Endothelial cell of umbilical vein (primary cell): ENCODE measurements at places on chromosomes 7 and 10. TPM values are rescaled to one million over a fixed set of nuclear protein-coding genes. Genes with fewer than 3 reads are reported as not detected.
A peak's percentile ranks its signal among the peaks of the same experiment; 100 is the strongest.

DNA sequence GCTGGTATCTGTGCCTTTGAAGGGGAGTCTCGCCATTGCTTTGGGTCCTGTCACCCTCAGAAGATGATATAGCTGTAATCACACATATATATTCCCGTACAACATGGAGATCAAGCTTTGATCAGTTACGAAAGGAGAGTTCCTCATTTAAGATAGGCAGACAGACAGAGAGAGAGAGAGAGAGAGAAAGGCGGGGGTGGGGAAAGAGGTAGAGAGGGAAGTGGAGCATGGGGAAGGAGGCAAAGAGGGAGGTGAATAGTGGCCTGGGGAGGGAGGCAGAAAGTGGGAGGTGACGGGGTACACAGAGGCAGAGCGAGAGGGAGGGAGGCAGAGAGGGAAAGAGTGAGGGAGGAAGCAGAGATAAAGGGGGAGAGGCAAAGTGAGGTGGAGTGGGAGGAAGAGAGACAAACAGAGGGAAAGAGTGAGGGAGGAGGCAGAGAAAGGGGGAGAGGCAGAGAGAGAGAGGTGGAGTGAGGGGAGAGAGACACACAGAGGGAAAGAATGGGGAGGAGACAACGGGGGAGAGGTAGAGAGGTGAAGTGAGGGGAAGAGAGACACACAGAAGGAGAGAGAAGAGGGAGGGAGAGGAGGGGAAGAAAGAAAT, 44.6 kb upstream of the C1QL3 start:
- no peaks in the 10 kb centered on the region for H3K36me3 ChIP-seq
- H3K27me3 ChIP-seq = peaks cover 3% of the 10 kb centered on the region
- no peak for DNase-seq
- no peaks in the 10 kb centered on the region for H3K4me1 ChIP-seq
- H3K4me3 ChIP-seq = no peak overlapping the region

The RAB19 gene
- total RNA-seq = not detected in 2 replicates

The NPFFR1 gene
- not detected in 2 replicates for total RNA-seq

GRCh38 chr7:17912050-17912449, 28.2 kb downstream of the SNX13 start:
- no peak overlapping the region for H3K4me3 ChIP-seq
- no peak for DNase-seq
- no peak overlapping the region for H3K27ac ChIP-seq

The MGMT gene
- 11.1 and 15.0 TPM in 2 replicates for total RNA-seq

The CPA1 gene
- total RNA-seq = not detected in 2 replicates

The UPK3B gene
- total RNA-seq = 0.77 and 0.97 TPM in 2 replicates

GRCh38 chr7:84224505-84224904, 29.9 kb upstream of the SEMA3A start:
- H3K4me3 ChIP-seq = no peak overlapping the region
- no peaks in the 10 kb centered on the region for H3K4me1 ChIP-seq
- no peaks in the 10 kb centered on the region for H3K27me3 ChIP-seq

The HOGA1 gene
- total RNA-seq = 0.46 and 0.91 TPM in 2 replicates

The CHN2 gene
- total RNA-seq = 3.2 and 5.0 TPM in 2 replicates

- DNase-seq = no peak
- peaks cover 24% of the 10 kb centered on the region for H3K36me3 ChIP-seq
- H3K4me1 ChIP-seq = peaks cover 42% of the 10 kb centered on the region
- no peak overlapping the region for H3K27ac ChIP-seq
These were observed 142.3 kb downstream of the NRP1 start for GRCh38 chr10:33192190-33192589.

The CFAP46 gene
- 0.75 and 1.1 TPM in 2 replicates for total RNA-seq

DNA sequence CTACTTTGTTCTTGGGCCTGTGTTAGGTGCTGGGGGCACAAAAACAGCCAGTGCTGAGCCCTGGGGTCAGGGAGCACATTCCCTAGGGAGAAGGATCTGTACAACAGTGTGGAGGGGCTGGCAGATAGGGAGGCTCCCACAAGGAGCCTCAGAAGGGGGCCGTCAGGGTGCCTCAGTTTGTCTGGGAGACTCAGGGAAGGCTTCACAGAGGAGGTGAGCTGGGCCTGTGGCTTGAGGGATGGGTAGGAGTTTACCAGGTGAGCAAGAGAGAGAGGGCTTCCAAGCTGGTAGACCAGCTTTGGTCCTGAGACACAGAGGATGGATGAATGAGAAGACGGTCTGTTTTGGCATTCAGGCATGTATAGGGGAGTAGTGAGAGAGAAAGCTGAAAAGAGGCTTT, 52.1 kb downstream of the CAMK1D start:
- no peaks in the 10 kb centered on the region for H3K36me3 ChIP-seq
- no peaks in the 10 kb centered on the region for H3K4me1 ChIP-seq

DNA sequence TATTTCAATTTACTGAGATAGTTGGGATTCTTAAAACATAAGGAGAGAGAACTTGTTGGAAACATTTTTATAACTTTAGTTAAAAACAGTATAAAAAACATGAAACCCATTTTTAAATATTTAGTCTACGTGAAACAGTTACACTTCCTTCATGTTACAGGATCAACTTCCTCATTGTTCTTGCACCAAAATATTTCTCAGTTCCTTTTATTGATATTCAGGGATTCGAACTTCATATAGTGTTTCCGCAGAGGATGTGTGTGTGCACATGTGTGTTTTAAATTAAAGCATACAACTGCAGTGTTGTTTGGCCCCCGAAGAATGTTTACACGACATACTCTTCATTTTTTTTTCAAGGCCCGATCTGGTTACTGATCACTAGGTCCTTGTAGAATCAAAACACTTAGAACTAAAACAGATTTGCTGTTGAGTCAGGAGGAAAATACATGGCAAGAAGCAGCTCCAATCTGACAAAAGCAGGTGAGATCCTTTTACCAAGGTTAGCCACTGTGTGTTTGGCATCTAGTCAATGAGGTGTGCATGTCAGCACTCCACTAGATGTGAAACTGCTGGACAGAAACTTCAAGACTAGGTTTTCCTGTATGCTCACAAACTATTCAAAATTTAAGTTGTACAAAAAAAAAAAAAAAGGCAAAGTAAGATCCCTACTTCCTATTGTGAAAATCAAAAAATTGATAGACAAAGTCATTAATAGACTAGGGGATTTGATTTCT, 60.4 kb downstream of the INSYN2A start:
- H3K27ac ChIP-seq = no peak overlapping the region
- no peaks in the 10 kb centered on the region for H3K36me3 ChIP-seq
- H3K4me3 ChIP-seq = no peak overlapping the region

DNA sequence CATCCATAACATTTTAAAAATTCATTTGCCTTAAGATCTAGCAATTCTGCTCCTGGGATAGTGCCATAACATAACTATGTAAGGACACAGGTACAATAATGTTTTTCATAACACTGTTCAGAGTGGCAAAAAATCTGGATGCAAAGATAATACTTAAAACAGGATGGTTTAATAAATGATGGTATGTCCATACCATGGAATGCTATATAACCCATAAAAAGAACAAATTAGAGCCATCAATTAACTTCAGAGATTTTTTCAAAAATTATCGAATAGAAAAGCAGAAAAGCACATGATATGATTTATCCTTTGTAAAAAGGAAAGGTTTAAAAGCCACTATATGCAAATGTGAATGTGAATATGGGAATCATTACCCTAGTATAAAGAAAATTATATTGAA, 193.4 kb upstream of the LRRN3 start:
- no peak overlapping the region for H3K27ac ChIP-seq
- no peaks in the 10 kb centered on the region for H3K36me3 ChIP-seq
- no peak overlapping the region for H3K4me3 ChIP-seq
- no peaks in the 10 kb centered on the region for H3K27me3 ChIP-seq
- no peak for DNase-seq
- H3K4me1 ChIP-seq = no peaks in the 10 kb centered on the region

GRCh38 chr7:90455163-90456030, 14.0 kb upstream of the PTTG1IP2 start:
- no peak overlapping the region for H3K4me3 ChIP-seq
- peak; percentile 57 for DNase-seq
- no peaks in the 10 kb centered on the region for H3K4me1 ChIP-seq
- H3K27me3 ChIP-seq = no peaks in the 10 kb centered on the region
